Stimulated activated CD4-positive, alpha-beta T cell treated with anti-CD3 and anti-CD28 coated beads, Interleukin-12 subunit alpha, Interleukin-12 subunit beta, amount 100 ng/mL, for 4 hours (primary cell): ENCODE measurements at places on chromosomes 1 and 21.

GRCh38 chr1:27349784-27350662 is 8.2 kb downstream of the SYTL1 start:
- no peak for DNase-seq

DNA sequence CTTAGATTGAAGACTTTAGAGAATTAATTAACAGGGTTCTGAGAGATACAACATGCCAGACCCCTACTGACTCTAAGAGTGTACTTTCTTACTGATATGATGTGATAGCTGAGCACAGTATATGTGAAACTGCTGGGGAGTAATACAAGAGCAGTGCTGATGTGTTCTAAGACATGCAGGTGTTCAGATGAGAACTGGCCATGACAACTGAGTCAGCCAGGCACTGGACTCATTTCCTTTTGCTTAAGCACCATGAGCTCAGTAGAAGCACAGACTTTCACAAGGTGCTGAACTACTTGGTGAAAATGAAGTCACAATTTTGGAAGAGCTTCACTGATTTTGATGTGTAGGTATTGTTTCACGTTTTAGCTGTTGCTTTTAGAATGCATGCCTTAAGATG is 15.9 kb upstream of the POGZ start:
- no peak for DNase-seq

DNA sequence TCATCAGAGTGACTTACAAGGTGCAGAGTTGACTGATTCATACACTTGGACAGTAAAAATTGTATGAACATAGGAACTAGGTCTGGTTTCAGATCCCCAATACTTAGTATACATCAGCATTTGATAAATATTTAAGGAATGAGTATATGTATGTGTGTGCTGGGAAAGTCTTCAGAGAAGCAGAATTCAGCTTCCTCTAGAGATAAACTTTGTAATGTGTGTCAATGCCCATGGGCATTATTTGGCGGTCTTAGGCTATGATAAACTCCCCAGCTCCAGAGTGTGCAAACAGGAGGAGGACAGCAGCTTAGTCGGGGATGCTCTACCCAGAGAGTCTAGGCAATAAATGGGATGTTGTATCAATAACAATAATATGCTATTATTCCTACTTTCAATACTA is 2.9 kb upstream of the CAMK1G start:
- no peak for DNase-seq

- no peak for DNase-seq
Observed at GRCh38 chr1:90936061-90936460, 85.8 kb downstream of the ZNF644 start.

DNA sequence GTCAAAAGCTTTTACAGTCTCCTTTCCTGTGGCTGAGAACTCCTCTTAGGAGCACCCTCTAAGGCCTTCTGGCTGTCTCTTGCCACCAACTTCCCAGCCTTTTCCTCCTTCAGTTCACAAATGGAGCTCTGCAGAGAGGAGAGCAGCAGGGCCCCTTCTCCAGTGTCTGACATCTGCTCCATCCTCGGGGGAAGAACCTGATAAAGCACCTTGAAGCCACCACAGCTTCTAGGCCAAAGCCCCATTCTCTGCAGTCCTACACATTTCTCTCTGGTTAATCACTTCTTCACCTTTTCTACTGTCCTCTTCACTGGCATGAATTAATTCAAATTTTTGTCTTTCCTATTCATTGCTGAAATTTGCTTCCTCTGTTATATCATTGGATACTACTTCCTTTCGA is 378.1 kb upstream of the POU3F1 start:
- no peak for DNase-seq

- peak; percentile 32 for DNase-seq
Observed at GRCh38 chr1:31715087-31715872, 11.5 kb upstream of the COL16A1 start.

DNA sequence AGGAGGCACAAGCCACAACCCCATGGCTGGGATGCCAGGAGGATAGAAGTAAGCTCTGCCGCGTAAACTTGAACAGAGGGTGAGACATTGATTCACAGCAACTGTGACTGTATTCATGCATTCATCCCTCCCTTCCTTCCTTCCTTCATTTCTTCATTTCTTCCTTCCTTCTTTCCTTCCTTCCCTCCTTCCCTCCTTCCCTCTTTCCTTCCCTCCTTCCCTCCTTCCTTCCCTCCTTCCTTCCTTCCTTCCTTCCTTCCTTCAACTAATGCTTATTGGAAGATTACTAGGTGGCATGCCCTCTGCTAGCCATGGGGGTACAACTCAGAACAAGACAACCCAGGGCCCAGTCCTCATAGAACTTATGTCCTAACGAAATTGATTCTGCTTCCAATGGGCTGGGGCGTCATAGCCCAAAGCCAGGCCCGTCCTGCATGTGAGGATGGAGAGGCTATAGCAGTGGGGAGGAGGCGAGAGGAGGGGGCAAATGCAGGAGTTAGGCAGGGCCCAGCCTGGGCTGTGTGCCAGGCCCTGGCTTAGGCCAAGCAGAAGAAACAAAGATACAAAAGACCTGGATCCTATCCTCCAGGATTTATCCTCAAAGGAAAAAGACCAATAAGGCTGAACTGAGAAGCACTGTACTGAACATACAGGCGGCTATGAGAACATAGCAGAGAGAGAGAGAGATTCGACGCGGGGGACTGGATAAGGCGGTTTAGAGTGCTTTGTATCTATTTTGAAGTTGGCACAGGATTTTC is 24.4 kb upstream of the PAXBP1 start:
- DNase-seq = no peak

GRCh38 chr1:235270625-235271024 is 57.4 kb downstream of the ARID4B start:
- no peak for DNase-seq

GRCh38 chr1:11059155-11059967 is 457 bp downstream of the SRM start:
- peak; percentile 35 for DNase-seq

- no peak for DNase-seq
Observed at GRCh38 chr1:21576031-21576797, 67.0 kb downstream of the ALPL start.

GRCh38 chr1:156663178-156663577 is 14.0 kb downstream of the NES start:
- no peak for DNase-seq

DNA sequence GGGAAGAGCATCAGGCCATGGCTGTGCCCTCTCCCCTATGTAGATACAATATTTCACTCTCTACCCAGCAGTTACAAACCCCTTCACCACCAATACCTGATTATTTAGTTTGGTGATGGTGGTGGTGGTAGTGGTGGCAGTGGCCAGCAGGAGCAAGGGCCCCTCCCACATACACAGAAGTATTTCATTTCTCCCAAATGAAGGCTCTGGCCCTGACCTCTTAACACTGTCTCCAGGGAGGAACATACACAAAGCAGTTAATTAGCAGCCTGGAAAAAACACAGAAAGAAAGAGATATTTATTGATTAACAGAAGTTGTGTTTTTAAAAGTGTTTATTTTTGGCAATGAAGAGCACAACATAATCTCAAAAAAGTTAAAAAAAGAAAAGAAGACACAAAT is 212.7 kb upstream of the SAMSN1 start:
- DNase-seq = no peak

DNA sequence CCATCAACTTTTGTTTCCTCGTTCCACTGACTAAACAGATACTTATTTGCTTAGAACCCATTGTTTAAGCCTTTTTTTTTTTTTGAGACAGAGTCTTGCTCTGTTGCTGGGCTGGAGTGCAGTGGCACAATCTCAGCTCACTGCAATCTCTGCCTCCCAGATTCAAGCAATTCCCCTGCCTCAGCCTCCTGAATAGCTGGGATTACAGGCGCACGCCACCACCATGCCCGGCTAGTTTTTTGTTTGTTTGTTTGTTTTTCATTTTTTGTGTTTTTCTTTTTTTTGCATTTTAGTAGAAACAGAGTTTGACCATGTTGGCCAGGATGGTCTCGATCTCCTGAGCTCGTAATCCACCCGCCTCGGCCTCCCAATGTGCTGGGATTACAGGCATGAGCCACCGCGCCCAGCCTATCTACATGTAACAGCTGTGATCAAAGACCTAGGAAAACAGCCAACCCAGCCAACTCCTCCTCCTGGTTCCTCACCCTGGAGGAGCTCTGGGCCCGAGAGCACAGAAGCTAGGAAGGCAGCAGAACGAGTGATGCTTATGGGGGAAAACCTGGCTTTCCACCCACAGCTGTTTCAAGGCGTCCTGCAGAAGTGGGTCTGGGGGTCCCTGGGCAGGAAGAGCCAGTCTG is 32.9 kb downstream of the KCNN3 start:
- no peak for DNase-seq

GRCh38 chr1:45730075-45730779 is 20.2 kb downstream of the IPP start:
- no peak for DNase-seq
